ENCODE measurements at places on chromosomes 3 and 15.
A peak's percentile ranks its signal among the peaks of the same experiment; 100 is the strongest.

GRCh38 chr3:187367561-187368103 is 553 bp upstream of the RTP4 start:
- DNase-seq = no peak

DNA sequence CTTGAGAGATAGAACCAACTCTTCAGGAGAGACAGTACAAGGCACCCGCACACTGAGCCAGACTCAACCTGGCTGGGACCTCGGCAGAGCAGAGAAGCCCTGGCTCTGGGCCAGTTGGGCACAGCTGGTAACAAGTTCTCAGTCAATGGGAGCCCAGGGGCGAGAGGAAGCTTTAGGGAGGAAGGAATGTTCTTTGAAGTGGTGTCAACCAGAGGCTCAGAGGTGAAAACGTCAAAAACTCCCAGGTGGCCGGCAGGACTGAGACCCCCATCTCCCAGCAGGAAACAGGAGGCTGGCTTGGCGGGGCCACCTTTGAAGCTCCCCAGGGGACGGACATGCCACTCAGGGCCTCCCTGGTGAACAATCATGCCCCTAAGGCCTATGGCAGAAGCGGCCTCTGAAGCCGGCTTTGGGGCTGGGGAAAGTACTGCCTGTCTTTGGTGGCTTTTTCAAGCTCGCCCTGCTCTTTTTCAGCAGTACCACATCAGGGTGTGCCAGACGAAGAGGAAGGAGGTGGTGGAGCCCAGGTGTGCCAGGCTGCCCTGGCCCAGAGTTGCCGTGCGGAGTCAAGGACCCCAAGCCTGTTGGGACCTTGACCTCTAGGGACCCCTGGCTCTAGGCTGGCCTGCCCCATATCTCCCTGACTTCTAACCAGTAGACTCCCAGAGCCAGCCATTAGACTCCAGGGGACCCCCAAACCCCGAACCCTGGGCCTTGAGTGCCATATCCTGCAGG is 16.7 kb upstream of the TBC1D21 start:
- peak; percentile 47 for DNase-seq

- no peak for DNase-seq
Measured at GRCh38 chr3:161137260-161137659, 32.1 kb upstream of the B3GALNT1 start.

DNA sequence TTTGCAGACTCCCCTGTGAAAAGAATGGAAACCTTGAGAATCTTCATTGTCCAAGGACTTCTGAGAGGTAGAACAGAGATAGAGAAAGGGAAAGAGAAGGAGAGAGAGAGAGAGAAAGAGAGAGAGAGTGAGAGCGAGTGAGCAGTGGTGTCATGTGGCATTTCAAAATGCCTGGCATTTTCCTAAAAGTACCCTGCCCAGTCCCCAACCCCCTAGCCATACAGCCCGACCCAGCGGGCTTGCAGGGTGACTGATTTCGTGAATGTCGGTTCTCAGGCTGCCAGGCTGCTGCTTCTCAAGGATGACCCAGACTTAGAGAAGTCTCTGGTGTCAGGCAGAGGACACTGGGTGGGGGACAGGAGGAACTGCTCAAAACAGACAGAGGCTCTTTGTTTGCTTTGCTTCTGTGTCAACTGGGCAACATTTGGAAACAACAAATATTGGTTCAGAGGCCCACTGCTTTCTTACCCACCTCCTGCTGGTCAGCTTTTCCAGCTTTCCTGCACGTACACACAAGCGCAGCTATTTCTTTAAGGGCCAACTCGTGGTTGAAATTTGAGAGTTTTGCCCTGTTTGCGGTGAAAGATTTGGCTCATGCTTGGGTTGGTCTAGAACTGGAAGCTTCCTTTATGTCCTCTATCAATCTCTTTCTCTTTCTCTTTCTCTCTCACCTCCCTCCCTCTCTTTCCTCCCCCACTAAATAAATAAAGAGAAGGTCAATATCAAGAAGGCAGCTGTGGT is 3.7 kb upstream of the TF start:
- no peak for DNase-seq

GRCh38 chr3:102066470-102066869 is 217.2 kb downstream of the NFKBIZ start:
- no peak for DNase-seq

- DNase-seq = no peak
Measured at GRCh38 chr3:127762077-127762786, 60.1 kb downstream of the MGLL start.

- DNase-seq = no peak
Measured at GRCh38 chr15:49137861-49138260, 17.5 kb downstream of the COPS2 start.

DNA sequence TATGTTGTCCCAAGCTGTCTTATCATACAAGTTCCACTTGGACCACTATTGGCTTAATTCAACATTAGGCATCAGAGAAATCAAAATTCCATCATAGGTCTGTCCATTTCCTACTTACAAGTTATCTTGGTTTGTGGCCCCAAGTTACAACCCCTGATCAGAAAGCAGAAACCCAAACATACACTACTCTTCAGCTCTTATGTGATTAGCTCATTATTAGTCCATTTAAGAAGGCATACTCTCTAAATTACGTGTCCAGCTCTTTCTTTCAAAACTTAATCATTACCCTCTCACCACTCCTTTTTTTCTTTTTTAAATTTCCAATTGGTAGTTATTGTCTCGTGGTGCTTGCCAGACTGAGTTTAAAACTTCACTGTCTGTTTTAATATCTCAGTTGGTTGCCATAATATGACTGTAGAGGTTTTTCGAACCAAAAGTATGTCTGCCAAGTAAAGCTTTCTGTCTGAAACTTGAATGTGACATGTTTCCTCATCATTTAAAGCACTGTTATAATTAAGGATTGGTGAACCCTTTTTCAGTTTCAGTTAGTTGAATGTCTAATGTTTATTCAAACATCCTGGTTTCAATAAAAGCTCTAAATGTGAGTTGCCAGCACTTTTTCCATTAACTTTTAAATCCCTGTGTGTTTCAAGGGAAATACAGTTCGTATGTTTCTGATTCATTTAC is 150.3 kb downstream of the SAMMSON start:
- no peak for DNase-seq

DNA sequence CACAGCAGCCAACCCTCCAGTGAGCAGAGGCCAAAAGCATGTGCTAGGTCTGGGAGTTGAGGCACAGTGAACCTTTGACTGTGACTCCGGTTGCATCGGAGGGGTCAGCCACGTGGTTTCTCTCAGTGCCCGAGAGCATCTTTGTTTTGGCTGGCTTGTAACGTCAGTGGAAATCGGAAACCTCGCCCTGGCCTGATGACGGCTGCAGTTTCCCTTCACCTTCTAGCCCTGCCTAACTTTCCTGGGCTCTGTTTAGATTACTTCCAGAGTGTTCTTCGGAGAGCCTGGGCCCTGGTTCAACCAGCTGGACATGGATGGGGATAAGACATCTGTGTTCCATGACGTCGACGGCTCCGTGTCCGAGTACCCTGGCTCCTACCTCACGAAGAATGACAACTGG is 56.6 kb downstream of the MESD start:
- no peak for DNase-seq

- DNase-seq = peak; percentile 97
Measured at GRCh38 chr3:64109438-64109837, 86.1 kb upstream of the PSMD6 start.

DNA sequence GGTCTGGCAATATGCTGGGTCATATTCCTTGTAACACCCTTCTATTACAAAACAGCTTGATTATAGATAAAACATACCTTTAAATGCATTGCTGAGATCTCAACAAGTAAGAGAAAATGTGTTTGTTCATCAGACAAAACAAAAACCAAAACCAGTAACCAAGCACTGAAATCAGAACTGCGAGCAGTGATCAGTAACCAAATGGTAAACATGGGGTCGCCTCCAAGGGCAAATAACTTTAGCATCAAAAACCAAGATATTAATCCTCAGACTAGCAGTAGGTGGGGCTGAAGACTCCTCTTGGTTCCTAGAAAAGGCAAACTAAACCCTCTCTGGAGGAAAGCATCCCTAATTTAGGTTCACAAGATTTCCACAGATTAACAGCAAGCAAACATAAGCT is 6.6 kb upstream of the HESX1 start:
- DNase-seq = no peak

Data from islet precursor cell (in vitro differentiated cells).